ENCODE measurements at places on chromosomes 1 and 21. TPM values are rescaled to one million over a fixed set of nuclear protein-coding genes. Genes with fewer than 3 reads are reported as not detected.

DNA sequence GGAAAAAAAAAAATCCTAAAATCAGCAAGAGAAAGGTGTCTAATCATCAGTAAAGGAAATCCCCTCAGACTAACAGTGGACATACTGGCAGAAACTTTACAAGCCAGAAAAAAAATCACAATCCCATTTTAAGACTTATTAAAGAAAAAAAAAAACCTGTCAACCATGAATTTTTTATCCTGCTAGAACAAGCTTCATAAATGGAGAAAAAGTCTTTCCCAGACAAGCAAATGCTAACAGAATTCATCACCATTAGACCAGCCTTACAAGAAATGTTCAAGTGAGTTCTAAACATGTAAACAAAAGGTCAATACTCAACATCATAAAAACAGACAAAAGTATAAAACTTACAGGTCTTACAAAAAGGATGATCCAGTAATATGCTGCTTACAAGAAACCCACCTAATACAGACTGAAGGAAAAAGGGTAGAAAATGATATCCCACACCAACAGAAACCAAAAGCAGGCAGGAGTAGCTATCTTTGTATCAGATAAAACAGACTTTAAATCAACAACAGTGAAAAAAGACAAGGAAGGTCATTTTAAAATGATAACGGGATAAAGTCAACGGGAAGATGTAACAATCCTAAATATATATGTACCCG is 129.6 kb downstream of the EVI5 start:
- peaks cover 8% of the 10 kb centered on the region for H3K27me3 ChIP-seq
- no peak overlapping the region for H3K4me3 ChIP-seq
- no peak for DNase-seq
- H3K36me3 ChIP-seq: peaks cover 5% of the 10 kb centered on the region

- peaks cover 28% of the 10 kb centered on the region for H3K27me3 ChIP-seq
- no peak overlapping the region for H3K27ac ChIP-seq
- H3K36me3 ChIP-seq: no peaks in the 10 kb centered on the region
These were observed 9.2 kb downstream of the CSMD2 start for GRCh38 chr1:34155860-34156259.

- DNase-seq: no peak
- no peak overlapping the region for H3K4me3 ChIP-seq
- no peaks in the 10 kb centered on the region for H3K27me3 ChIP-seq
- peaks cover 29% of the 10 kb centered on the region for H3K4me1 ChIP-seq
These were observed 507.0 kb downstream of the TTLL7 start for GRCh38 chr1:83491930-83492329.

DNA sequence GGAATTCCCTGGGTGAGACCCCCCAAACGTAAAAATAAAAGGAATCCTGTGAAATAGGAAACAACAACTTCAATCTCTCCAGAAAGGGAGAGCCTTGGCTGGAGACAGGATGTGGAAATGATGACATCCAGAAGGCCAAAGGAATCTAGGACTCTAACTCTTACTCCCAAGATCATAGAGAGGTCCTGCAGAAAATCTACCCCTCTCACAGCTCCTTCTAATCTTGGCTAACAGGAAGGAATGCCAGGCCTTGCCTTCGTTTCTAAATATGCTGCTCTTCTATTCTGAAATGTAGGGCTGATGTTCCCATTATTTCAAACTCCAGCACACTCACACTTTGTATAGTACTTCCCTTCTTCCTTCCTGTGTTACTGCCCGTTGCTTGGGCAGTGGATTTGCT is 40.7 kb downstream of the ARHGEF11 start:
- no peak overlapping the region for H3K4me3 ChIP-seq
- DNase-seq: no peak
- H3K4me1 ChIP-seq: no peaks in the 10 kb centered on the region
- H3K36me3 ChIP-seq: no peaks in the 10 kb centered on the region
- no peak overlapping the region for H3K27ac ChIP-seq

Gene SPRR5
- not detected for total RNA-seq

DNA sequence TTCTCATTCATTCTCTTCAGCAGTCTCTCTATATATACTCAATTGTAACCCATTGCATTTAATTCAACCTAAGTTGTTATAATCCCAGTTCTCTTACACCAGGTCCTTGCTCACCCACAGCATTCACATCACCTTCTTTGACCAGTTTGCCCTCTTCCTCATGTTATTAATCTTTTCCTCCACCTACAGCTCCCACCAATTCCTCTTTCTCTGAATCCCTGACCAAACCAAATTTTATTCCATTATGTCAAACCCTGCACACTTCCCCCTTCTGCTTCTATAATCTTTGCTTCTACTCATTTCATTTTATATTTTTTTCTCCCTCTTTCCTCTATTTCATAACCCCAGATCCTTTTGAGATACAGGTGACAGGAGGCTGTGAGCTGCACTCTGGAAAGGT is 1.4 kb downstream of the CD1A start:
- H3K27me3 ChIP-seq: peaks cover 12% of the 10 kb centered on the region
- H3K4me3 ChIP-seq: no peak overlapping the region
- no peaks in the 10 kb centered on the region for H3K36me3 ChIP-seq
- H3K4me1 ChIP-seq: no peaks in the 10 kb centered on the region

Gene IL19
- total RNA-seq: not detected

GRCh38 chr1:214708321-214708955 is 105.4 kb downstream of the CENPF start:
- no peaks in the 10 kb centered on the region for H3K27me3 ChIP-seq
- H3K4me1 ChIP-seq: no peaks in the 10 kb centered on the region
- no peak overlapping the region for H3K4me3 ChIP-seq

Gene ZNF326
- 19.4 TPM for total RNA-seq

GRCh38 chr1:7729761-7730160 is 41.3 kb upstream of the VAMP3 start:
- peaks cover 8% of the 10 kb centered on the region for H3K27me3 ChIP-seq
- H3K4me3 ChIP-seq: no peak overlapping the region
- no peaks in the 10 kb centered on the region for H3K36me3 ChIP-seq
- no peak for DNase-seq

GRCh38 chr1:179091691-179092165 is 9.9 kb downstream of the TOR3A start:
- H3K27ac ChIP-seq: no peak overlapping the region
- H3K4me3 ChIP-seq: no peak overlapping the region
- peaks cover 22% of the 10 kb centered on the region for H3K36me3 ChIP-seq

All from activated CD4-positive, alpha-beta T cell treated with anti-CD3 and anti-CD28 coated beads for 36 hours (primary cell).